T-helper 2 cell (primary cell): ENCODE measurements at places on chromosomes 3 and 15.

DNA sequence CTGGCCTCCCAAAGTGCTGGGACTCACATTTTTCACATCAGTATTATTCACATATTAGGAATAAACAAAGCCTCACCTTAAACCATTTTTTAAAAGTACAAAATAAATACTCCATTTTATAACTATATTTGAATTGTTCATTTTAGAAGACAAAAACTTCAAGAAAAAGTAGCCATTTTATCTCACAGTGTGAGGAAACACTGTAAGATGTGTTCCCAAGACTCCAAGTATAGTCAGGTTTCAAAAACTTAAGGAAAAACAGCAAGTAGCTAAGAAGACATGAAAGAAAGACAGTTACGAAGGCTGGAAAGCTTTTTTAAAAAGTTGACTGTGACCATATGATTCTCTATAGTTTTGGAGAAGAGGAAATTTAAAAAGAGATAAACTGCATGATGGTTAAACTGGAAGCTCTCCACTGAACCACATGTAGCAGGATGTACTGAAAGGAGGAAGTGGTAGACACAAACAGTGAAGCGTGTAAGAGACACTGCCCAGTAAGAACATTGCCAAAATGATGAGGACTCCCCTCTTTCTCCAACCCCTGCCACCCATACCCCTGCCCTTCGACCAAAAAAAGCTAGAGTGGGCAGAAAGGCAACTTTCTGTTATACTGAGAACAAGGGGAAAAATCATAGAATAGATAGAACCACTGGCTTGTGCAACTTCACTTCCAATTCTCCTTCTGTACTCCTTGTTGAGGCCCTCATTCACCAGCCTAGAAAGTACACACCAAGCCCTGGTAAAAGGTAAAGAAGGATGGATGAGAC lies 6.2 kb upstream of the TMF1 start:
- no peak for DNase-seq

- no peak for DNase-seq
Observed at GRCh38 chr3:169552533-169552932, 111.0 kb downstream of the MECOM start.

DNA sequence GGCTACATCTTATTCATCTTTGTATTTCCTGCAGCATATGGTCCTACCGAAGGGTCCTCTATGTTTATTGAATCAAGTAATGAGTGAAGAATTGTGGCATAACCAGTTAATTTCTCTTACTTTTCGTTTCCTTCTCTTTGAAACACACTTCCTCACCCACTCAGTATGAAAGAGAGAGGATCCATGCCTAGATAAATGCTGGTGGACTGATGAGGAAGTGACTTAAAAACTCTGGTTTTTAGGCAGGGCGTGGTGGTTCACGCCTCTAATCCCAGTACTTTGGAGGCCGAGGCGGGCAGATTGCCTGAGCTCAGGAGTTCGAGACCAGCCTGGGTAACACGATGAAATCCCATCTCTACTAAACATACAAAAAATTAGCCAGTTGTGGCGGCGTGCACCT lies 2.2 kb upstream of the MB21D2 start:
- DNase-seq = no peak

GRCh38 chr15:68767833-68768232 lies 52.9 kb downstream of the ANP32A start:
- no peak for DNase-seq

- DNase-seq = no peak
Observed at GRCh38 chr15:57079446-57079845, 161.0 kb downstream of the TCF12 start.

GRCh38 chr3:152183473-152183872 lies 85.3 kb upstream of the MBNL1 start:
- no peak for DNase-seq

DNA sequence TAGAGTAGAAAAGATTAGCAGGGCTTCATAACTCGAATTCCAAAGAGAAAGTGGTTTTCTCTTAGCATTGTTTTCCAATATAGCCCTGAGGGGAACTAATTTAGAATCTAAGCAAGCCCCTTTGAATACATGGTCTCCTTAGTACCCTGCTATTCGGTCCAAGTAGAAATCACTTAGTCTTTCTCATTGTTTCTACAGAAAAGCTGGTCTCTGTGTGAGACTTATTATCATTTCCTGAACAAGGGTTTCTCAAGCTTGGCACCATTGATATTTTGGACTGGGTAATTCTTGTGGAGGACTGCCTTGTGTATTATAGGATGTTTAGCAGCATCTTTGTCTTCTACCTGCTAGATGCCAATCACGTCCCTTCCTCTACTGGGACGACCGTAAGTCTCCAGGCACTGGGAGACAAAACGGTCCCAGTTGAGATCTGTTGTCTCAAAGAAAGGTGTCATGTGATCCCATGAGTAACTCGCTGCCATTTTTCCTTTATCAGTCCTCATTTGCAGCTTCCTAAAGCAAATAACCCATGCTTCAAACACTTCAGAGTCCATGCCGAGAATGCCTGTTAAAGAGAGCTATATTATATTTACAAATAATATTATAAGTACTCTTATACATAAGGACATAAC lies 230.7 kb upstream of the SLCO3A1 start:
- no peak for DNase-seq
